Forelimb muscle (tissue), 1 donor: ENCODE measurements at places on chromosomes 6 and 20.
A peak's percentile ranks its signal among the peaks of the same experiment; 100 is the strongest.

GRCh38 chr6:142329486-142330113 lies 27.8 kb downstream of the ADGRG6 start:
- DNase-seq: no peak

GRCh38 chr20:32511358-32512046 lies 73.6 kb downstream of the NOL4L start:
- no peak for DNase-seq

DNA sequence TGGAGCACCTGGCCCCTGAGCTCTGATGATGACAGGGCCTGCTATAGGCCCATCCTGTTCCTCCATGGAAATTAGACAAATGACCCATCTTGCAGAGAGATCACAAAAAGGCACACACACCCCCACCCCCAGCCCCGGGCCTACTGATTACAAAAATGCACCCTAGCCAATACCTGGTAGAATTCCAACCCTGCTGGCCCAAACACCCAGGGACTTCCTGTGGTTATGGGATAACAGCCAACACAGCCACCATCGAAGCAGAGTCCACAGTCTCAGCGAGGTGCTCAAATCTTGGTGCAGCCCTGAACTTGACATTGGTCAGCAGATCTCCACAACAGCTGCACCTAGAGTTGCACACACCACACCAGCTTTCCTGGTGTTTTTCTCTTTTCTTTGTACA lies 17.0 kb downstream of the NCR2 start:
- no peak for DNase-seq

GRCh38 chr6:80548532-80548931 lies 442.1 kb downstream of the BCKDHB start:
- DNase-seq: peak; percentile 77

DNA sequence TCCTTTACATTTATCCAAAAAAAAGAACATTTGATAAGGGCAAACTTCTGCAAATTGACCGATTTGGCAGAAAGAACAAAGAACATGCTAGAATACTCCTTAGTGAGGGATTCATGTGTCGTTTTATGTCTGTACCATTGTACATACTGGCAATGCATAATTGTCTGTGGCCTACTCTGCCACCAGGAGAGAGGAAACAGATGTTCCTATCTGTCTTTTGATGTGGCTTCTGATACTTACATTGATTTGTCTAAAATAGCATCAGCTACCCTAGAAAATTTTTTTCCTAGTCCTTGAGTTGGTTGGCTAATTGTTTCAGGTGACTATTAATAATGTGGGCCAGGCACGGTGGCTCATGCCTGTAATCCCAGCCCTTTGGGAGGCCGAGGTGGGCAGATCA lies 654.1 kb downstream of the KIF16B start:
- no peak for DNase-seq

DNA sequence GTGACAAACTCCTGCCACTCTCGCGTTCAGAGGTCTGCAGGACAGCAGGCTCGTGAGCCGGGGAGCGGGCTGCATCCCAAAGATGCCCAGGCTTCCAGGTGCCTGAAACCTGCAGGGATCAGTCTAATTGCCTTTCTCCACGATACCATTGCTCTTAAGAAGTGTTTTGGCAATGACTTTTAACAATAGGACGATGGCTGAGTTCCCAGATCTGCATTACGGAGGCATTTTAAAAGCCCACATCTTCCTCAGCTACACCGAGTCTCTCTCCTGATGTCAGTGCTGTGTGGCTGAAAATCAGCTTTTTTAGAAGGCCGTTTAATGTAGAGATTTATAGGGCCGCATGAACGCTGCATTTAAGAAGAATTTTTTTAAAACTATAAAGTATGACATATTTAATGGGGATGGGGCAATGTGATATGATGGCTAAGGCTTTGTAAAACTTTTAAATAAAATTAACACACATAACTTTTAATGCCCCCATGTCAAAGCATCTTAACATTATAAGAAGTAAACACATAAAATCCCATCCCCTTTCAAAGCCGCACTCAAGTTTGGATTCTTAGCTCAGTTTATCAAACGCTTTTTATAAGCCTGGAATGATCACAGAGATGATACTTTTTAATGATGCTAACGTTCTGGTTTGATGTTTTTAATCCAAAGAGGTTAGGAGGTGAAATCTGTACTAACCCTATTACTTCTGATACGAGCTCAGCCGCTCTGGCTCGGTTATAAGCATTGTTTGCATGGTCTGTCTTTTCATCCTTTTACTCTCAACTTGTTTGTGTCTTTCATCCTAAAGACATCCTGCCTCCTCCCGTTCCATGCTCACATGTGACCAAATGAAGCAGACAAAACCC lies 386.0 kb downstream of the SMOC2 start:
- no peak for DNase-seq

DNA sequence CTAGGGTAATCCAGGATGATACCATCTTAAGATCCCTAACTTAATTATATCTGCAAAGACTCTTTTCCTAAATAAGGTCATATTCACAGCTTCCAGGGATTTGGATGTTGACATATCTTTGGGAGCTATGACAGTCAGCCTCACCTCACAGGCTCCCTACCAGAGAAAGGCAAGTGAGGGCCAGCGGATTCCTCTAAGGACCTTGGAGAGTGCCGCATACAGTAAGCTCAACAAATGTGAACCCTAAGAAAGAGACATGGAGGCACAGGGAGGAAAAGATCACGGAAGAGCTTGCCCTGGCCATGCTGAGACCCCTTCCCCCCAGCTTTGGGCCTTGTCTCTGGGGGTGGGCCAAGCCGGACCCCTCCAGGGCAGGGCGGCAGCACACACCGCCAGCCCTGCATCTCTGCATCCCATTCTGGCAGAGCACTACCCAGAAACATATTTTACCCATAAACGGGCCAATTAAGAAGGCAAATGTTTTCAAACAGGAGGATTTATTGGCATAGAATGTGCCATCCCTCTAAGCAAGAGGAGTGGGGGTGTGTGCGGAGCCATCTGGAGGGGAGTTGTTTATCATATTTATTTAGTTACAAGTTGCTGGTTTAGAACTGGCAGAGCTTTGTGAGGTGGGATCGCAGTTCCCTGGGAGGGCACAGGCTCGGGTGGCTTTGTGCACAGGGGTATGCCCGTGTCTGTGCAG lies 55.4 kb downstream of the CHMP4B start:
- DNase-seq: no peak

DNA sequence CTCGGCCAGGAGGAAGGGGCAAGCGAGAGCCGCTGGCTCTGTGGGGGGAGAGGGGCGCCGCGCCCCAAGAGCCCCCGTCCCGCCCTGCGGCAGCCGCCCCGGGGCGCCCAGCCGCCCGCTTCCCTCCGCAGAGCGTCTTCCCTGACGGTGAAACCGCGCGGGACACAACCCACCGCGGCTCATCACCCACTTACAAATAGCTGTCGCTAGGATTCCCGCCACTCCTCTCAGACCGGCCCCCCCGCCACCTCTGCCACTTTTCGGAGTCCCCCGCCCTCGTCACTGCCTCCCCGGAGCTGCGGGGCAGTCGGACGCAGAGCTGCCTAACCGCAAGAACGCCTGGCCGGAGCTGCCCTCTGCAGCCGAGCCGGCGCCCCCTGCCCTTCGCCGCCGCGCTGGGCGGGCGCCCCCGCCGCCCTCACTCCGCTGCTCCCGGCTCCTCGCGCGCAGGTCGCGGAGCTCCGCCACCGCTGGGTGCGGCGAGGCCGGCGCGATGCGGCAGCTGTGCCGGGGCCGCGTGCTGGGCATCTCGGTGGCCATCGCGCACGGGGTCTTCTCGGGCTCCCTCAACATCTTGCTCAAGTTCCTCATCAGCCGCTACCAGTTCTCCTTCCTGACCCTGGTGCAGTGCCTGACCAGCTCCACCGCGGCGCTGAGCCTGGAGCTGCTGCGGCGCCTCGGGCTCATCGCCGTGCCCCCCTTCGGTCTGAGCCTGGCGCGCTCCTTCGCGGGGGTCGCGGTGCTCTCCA lies at the start of gene SLC35D3:
Gene SLC35D3 (plus strand): TSS at position 366 of the 749 bp plus-strand sequence. CDS start 128 bp downstream, at position 494.
- DNase-seq: no peak

DNA sequence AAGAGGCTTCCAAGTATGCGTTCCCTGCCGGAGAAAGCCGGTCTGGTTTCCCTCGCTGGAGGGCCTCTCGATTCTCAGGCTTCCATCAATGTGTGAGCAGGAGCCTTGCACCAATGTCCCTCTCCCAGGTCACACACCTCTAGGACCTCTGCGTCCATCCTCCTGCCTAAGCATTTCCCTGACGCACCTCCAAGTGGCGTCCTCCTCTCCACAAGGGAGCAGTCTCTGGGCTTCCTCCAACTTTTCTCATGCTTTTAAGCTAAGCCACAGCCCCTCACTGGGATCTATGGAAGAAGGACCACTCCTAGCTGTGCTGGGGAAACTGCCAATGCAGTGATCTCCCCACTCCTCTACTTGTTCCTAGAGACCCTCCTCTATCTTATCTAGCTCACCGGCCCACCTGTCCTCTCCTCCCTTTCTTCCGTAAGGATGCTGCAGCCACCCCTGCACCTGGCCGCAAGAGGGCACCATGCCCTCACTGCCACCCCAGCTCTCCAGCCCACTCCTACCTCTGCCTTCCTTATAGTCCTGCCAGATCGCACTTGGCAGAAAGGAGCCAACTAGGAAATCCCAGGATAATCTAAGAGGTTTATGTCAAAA lies 258.7 kb downstream of the LRFN2 start:
- DNase-seq: no peak

- no peak for DNase-seq
These were observed 34.8 kb upstream of the PSMF1 start for GRCh38 chr20:1083431-1084080.

GRCh38 chr20:60565083-60565482 lies 606.9 kb downstream of the CDH26 start:
- DNase-seq: no peak

GRCh38 chr20:19603376-19603750 lies 154.7 kb upstream of the RIN2 start:
- DNase-seq: no peak

DNA sequence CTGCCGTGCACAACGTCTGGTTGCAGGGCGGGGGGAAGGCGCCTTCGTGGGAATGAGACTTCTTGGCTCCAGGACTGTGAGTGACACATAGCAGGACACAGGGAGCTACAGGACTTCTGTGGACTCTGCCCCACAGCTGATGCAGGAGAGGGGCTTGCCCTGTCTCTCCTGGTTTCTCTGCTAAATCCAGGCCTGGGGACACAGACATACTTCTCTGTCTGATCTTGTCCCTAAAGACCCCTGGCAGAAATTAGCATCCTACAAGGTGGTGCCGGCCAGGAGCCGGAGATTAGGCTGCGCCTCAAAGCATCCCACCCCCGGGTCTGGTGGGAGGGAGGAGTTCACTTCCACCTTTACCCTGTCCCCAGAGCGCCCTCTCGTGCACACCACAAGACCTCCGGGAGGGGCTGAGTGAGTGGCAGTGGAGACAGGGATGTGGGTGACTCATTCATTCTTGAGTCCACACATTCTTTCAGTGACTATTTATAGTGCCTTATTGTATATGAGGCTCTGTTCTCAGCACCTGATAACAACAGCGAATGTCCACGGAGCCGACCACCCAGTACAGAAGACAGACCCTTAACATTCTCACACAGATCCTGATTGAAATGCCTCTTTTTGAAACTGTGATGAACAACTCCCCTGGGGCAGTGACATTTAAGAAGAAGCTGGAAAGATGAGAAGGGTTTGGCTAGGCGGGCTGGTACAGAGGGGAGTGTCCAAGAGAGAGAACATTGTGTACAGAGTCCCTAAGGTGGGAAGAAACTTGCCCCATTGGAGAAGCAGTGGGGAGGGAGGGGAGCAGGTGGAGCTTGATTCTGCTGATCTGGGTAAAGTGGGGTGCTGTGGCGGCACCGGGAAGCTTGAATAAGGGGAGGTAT lies 39.0 kb downstream of the GMPR start:
- DNase-seq: no peak
